ENCODE measurements at places on chromosomes 5 and 9.
A peak's percentile ranks its signal among the peaks of the same experiment; 100 is the strongest.

GRCh38 chr9:129885670-129886106 lies 50.4 kb downstream of the USP20 start:
- H3K27me3 ChIP-seq = no peaks in the 10 kb centered on the region
- peak overlapping the region; percentile 55 for H3K4me3 ChIP-seq
- peak overlapping the region; percentile 83 for H3K27ac ChIP-seq
- H3K4me1 ChIP-seq = peaks cover 22% of the 10 kb centered on the region

GRCh38 chr5:57937025-57937424 lies 454.4 kb upstream of the ACTBL2 start:
- no peak overlapping the region for H3K4me3 ChIP-seq
- H3K36me3 ChIP-seq = no peaks in the 10 kb centered on the region
- no peak overlapping the region for H3K27ac ChIP-seq
- H3K27me3 ChIP-seq = no peaks in the 10 kb centered on the region
- no peaks in the 10 kb centered on the region for H3K4me1 ChIP-seq

DNA sequence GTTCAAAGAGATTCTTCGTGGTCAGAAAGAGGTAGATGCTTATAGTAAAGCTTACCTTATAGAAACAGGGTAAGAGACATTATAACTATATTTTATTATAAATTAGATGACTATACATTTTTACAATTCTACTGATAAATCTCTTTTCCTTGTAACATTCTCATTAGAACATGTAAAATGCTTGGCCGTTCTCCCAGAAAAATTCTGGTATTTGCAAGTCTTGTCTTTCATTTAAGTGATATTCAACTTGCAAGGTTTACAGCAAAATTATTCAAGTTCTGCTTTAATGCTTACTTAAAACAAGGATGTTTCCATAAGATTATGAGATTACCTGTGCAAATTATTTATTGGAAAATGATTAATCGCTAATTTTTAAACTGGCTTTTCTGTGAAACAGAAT lies 41.3 kb upstream of the CDH18 start:
- no peak overlapping the region for H3K4me3 ChIP-seq
- no peaks in the 10 kb centered on the region for H3K27me3 ChIP-seq
- DNase-seq = no peak
- H3K4me1 ChIP-seq = no peaks in the 10 kb centered on the region

DNA sequence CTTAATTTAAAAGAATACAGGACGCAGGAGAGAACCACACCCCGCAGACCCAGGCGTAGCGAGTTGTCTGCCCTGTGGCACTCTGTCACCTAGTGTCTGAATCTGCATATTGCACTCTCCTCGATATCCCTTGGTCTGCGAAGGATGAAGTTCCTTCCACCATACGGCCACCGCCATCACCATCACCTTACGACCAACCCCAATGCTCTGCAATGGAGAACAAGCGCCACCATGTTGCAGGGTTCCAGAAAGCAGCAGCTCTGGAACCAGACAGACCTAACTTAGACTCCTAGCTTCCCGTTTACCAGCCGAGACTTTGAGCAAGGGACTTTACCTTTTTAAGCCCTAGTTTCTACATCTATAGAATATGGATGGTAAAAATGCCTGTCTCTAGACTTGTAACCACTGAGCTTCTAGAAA lies 77.4 kb upstream of the DMRT1 start:
- no peaks in the 10 kb centered on the region for H3K4me1 ChIP-seq
- peak; percentile 85 for DNase-seq
- no peaks in the 10 kb centered on the region for H3K36me3 ChIP-seq
- H3K4me3 ChIP-seq = peak overlapping the region; percentile 41

- peak; percentile 38 for DNase-seq
- H3K4me1 ChIP-seq = no peaks in the 10 kb centered on the region
- H3K36me3 ChIP-seq = no peaks in the 10 kb centered on the region
- no peak overlapping the region for H3K27ac ChIP-seq
- H3K4me3 ChIP-seq = no peak overlapping the region
- no peaks in the 10 kb centered on the region for H3K27me3 ChIP-seq
Measured at GRCh38 chr5:172530878-172531703, 76.8 kb upstream of the SH3PXD2B start.

- H3K27me3 ChIP-seq = no peaks in the 10 kb centered on the region
- DNase-seq = no peak
- no peaks in the 10 kb centered on the region for H3K36me3 ChIP-seq
- no peak overlapping the region for H3K27ac ChIP-seq
Measured at GRCh38 chr5:123756816-123757215, 244.8 kb downstream of the CSNK1G3 start.

GRCh38 chr9:76916231-76916630 lies 10.3 kb upstream of the PRUNE2 start:
- H3K27ac ChIP-seq = no peak overlapping the region
- no peaks in the 10 kb centered on the region for H3K36me3 ChIP-seq
- no peak overlapping the region for H3K4me3 ChIP-seq

DNA sequence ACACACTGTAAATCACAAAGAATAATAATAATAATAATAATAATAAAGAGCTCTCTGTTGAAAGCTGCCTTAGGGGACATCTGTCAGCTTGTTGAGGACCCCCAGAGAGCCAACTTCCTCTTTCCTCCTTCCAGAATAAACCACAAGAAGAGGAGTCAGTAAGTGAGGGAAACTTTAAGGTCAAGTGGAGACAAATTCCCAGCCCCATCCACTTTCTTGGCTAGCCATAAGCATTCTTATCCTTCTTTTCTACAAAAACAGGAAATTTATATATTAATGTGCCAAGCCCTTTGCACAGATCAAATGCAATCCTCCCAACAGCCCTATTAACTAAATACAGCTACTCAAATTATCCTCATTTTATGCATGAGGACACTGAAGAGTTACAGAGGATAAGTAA lies 9.4 kb upstream of the C5orf58 start:
- no peak overlapping the region for H3K4me3 ChIP-seq
- H3K27me3 ChIP-seq = no peaks in the 10 kb centered on the region
- H3K36me3 ChIP-seq = no peaks in the 10 kb centered on the region
- H3K27ac ChIP-seq = no peak overlapping the region

- DNase-seq = no peak
- H3K4me3 ChIP-seq = no peak overlapping the region
- no peaks in the 10 kb centered on the region for H3K4me1 ChIP-seq
- H3K36me3 ChIP-seq = no peaks in the 10 kb centered on the region
Measured at GRCh38 chr5:168165221-168165914, 126.1 kb upstream of the WWC1 start.

- H3K36me3 ChIP-seq = no peaks in the 10 kb centered on the region
- no peak overlapping the region for H3K27ac ChIP-seq
- H3K4me3 ChIP-seq = no peak overlapping the region
- no peaks in the 10 kb centered on the region for H3K4me1 ChIP-seq
Measured at GRCh38 chr5:76682387-76682786, 33.5 kb upstream of the F2R start.

DNA sequence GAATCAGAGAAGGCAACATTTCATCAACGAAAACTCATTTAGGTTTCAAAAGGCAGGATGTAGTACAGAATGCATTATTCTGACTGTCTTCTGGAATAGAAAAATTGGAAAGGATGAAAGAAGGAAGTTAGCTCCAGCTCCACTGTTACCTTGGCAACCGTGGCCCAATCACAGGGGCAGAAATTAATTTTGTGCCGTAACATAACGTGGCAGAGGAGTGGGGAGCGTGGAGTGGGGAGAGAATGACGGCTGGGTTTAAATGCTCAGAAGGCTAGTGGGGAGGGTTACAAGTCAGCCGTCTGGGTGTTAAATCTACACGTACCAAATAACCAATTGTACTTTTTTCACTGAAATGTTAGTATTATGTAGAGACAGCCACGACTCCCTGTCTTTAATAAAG lies 32.3 kb upstream of the EQTN start:
- DNase-seq = no peak
- no peak overlapping the region for H3K4me3 ChIP-seq
- H3K27me3 ChIP-seq = no peaks in the 10 kb centered on the region
- H3K4me1 ChIP-seq = peaks cover 5% of the 10 kb centered on the region
- no peak overlapping the region for H3K27ac ChIP-seq

- no peak overlapping the region for H3K27ac ChIP-seq
- peak overlapping the region; percentile 40 for H3K4me3 ChIP-seq
- H3K27me3 ChIP-seq = peaks cover 5% of the 10 kb centered on the region
- no peaks in the 10 kb centered on the region for H3K36me3 ChIP-seq
- peaks cover 3% of the 10 kb centered on the region for H3K4me1 ChIP-seq
Measured at GRCh38 chr5:146345240-146345577, 6.6 kb downstream of the POU4F3 start.

GRCh38 chr9:128245421-128246151 lies 30.2 kb downstream of the GOLGA2 start:
- H3K36me3 ChIP-seq = no peaks in the 10 kb centered on the region
- H3K4me1 ChIP-seq = no peaks in the 10 kb centered on the region
- no peak for DNase-seq
- H3K27ac ChIP-seq = peak overlapping the region; percentile 27
- H3K4me3 ChIP-seq = no peak overlapping the region

DNA sequence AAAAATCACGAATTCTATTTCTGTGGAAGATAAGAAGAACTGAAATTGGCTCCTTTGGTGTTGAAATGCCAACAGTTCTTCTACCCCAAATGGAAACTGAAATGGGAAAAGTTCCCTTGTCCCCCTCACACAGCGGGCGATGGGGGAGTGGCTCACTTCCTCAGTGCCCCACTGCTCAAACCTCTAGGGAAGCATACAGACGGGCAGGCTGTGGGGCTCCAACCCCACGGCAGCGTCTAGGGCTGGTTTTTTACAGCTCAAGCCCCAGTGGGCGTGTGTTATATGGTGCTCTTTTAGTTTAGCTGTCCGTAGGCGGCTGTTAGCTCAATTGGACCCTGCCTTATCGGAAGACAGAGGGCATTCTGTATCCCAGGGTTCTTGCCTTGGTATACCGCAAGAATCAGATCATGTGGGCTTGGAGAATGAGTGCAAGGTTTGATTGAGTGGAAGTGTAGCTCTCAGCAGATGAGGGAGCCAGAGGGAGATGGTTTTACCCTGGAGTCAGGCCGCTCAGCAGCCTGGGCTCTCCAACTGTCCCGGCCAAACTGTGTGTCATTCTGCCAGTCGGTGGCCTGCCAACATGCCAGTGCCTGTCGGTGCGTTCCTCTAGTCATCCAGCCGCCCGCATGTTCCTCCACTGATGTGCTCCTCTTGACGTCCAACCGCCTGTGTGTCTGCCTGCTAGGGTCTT lies 166.3 kb upstream of the ZNF608 start:
- no peak overlapping the region for H3K4me3 ChIP-seq
- no peaks in the 10 kb centered on the region for H3K27me3 ChIP-seq
- DNase-seq = no peak
- H3K4me1 ChIP-seq = no peaks in the 10 kb centered on the region
- no peaks in the 10 kb centered on the region for H3K36me3 ChIP-seq

DNA sequence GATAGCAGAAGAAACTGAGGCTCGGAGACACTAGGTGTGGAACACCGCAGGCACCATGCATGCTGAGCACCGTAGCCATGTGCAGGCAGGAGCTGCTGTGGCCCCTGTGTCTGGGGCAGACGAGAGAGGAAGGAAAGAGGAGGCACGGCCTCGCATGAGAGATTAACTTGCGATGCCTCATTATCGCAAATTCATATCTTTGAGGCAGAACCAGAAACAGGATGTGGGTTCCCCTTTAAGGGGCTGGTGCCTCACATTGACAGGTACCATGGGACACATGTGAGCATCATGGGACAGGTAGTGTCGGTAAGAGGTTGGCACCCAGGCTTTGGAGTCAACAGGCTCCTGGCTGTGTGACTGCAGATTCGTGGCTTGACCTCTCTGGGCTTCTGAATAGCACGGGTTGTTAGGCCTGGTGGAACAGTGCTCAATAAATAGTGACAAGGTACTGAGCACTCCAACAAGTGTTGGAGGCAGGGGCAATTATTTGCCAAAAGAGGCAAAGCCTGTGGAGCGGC lies 40.8 kb downstream of the NAIF1 start:
- no peak overlapping the region for H3K27ac ChIP-seq

DNA sequence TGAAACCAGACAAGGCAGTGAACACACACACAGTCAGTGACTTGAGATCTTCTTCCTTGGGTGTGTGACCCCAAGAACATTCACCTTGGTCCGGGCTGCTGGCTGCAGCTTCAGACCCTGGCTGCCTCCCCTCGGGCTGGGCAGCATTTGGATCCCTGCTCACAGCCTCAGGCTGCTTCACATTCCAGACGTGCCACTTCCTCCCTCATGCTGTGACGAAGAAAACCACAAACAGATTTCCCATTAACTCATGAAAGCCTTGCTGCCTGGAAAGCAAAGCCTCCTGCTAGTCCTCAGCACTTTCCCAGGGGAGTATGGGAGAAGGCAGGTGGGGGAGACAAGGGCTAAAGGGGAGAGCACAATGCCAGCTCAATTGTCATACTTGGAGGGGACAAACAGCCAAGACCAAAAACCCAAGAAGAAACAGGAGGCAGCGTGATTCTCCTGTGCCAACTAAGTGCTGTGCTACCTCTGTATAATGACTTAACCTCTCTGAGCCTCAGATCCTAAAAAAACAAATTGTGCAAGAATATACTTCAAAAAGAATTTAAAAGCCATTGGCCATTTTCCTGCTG lies 594.6 kb upstream of the BRINP1 start:
- H3K27me3 ChIP-seq = no peaks in the 10 kb centered on the region
- H3K36me3 ChIP-seq = no peaks in the 10 kb centered on the region
- peak; percentile 65 for DNase-seq

- H3K4me1 ChIP-seq = peaks cover 22% of the 10 kb centered on the region
- no peak overlapping the region for H3K27ac ChIP-seq
- DNase-seq = no peak
- H3K36me3 ChIP-seq = no peaks in the 10 kb centered on the region
- H3K27me3 ChIP-seq = no peaks in the 10 kb centered on the region
Measured at GRCh38 chr9:96064826-96065481, 189.5 kb downstream of the ERCC6L2 start.

DNA sequence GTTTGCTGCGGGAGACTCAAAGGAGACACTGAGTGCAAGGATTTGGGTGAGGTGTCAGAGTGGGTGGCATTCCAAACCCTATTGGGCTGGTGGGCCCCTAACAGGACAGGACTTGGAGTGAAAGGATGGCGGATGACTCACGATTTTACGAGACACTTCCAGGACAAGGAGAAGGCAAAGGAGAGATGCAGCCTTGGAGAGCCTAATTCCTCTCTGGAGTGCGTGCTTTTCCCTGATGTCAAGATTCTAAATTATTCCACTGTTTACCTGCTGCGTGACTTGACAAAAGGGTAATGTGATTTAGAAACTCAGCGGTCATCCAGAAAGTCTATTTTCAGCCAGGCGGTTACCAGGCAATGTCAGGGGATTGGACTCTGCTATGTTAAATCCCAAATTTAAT lies 41.6 kb upstream of the CD180 start:
- H3K4me1 ChIP-seq = peaks cover 2% of the 10 kb centered on the region
- no peaks in the 10 kb centered on the region for H3K36me3 ChIP-seq
- H3K27ac ChIP-seq = no peak overlapping the region
- no peak for DNase-seq
- H3K4me3 ChIP-seq = no peak overlapping the region

GRCh38 chr5:72523960-72524582 lies 16.9 kb upstream of the ZNF366 start:
- H3K4me3 ChIP-seq = no peak overlapping the region
- no peaks in the 10 kb centered on the region for H3K36me3 ChIP-seq
- H3K4me1 ChIP-seq = no peaks in the 10 kb centered on the region
- no peak overlapping the region for H3K27ac ChIP-seq
- no peaks in the 10 kb centered on the region for H3K27me3 ChIP-seq
- no peak for DNase-seq

DNA sequence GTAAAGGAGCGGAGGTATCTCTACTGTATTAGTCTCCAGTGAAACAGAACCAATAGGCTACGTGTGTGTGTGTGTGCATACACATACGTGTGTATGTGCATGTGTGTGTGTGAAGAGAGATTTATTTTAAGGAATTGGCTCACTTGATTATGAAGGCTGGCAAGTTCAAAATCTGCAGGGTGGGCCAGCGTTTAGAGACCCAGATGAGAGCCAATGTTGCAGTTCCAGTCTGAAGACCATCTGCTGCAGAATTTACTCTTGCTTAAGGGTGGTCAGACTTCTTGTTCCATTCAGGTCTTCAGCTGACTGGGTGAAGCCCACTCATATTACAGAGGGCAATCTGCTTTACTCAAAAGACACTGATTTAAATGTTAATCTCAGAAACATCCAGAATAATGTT lies 119.2 kb downstream of the FGF18 start:
- H3K4me1 ChIP-seq = no peaks in the 10 kb centered on the region
- DNase-seq = peak; percentile 24
- no peaks in the 10 kb centered on the region for H3K36me3 ChIP-seq

Measured in ascending aorta (tissue), 2 donors.